ENCODE measurements at places on chromosomes 4 and X.
A peak's percentile ranks its signal among the peaks of the same experiment; 100 is the strongest.

- no peak for DNase-seq
Measured at GRCh38 chrX:15983034-15983433, 128.4 kb upstream of the AP1S2 start.

DNA sequence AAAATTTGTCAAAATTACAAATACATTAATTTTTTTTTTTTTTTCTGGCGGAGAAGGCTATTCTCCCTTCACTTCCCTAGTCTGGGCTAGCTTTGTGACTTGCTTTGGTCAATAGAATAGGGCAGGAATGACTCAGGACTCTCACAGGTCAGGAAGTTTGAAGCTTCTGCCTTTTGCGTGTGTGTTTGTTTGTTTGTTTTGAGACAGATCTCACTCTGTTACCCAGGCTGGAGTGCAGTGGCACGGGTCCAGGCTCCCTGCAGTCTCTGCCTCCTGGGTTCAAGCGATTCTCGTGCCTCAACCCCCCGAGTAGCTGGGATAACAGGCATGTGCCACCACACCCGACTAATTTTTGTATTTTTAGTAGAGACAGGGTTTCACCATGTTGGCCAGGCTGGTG lies 55.9 kb upstream of the USP9X start:
- DNase-seq, result no peak

GRCh38 chr4:1463927-1464540 lies 57.8 kb upstream of the NKX1-1 start:
- no peak for DNase-seq

DNA sequence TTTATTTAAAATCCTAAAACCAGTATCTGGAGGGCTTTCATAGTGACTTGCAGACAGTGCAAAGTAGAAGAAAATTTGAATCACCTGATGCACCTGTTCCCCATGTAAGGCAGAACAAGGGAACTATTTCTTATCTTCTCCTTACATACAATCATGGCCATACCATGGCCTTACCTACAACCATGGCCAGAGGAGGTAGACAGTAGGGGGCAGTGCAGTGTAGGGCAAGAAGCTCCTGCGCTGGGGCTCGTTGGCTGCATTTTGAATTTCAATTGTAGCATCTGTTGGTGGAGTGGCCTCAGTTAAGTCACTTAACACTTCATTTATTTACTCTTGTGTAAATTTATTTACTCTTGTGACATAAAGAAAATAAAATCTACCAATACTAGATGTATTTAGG lies 33.0 kb downstream of the GALNTL6 start:
- no peak for DNase-seq

- no peak for DNase-seq
Measured at GRCh38 chr4:73770917-73771316, 30.5 kb downstream of the CXCL8 start.

- DNase-seq, result no peak
Measured at GRCh38 chrX:71514367-71515037, 18.4 kb upstream of the OGT start.

- DNase-seq, result no peak
Measured at GRCh38 chr4:125719987-125720386, 405.2 kb downstream of the FAT4 start.

DNA sequence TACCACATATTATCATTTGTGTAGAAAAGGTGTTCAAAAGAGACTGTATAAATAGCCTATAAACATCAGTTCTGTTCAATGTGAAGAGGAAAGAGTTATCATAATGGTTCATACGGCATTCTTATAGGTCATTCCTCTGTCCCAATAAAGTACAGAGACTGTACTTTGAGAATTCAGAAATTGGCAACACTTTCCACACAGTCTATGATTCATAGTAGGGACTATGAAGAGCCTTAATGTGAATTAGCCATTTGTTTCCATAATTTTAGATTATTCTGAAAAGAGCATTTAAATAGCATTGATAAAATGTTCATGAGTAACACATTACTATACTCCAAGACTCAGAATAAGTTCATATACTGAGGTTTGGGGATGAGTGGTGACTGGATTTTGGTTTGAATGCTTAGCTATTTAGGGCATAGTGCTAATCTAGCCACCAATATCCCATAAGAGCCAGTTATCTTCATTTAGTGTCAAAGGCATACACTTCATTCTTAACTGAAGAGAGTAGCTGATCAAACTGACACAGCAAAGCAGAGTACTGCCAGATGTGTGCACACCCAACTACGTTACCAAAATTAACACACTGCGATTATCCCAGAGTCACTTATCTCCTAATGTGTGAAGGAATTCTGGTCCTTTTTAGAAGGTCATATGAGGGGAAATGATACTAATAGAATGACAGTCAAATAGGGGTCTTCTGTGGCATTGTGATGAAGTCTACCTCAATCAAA lies 10.2 kb downstream of the ANK2 start:
- DNase-seq, result no peak

DNA sequence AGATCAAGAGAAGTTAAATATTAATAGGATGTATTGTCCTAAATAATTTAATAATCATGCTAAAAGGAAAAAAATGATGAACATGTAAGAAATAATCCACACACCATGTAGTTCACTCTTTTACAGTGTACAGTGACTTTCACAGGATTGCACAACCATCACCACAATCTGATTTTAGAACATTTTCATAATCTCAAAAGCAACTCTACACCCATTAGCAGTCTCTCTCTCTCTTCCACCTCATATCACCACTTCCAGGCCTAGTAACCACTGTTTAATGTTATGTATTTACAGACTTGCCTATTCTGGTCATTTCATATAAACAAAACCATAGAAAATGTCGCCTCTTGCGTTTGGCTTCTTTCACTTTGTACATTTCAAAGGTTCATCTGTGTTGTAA lies 153.4 kb downstream of the FSTL5 start:
- DNase-seq, result no peak

DNA sequence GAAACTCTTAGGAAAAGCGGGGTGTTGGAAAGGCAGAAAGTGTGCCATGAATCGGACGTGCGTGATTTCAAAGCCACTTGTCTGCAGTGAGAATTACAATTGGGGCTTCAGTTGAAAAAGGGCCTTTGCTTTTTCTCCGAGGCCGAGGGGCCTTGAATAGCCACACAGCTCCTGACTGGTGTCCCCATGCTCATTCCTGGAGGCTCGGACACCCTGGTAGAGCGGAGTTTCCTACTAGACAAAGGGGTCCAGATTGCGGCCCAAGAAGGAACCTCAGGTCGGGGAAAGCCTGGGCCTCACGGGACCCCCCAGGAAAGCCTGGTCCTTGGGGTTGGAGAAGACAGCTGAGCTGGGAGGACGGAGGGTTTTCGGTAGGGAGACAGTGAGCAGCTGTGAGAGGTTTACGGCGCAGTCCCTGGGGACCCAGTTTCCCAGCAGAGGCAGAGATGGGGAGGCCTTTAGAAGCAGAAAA lies 3.0 kb upstream of the SHOX start:
- DNase-seq, result no peak

DNA sequence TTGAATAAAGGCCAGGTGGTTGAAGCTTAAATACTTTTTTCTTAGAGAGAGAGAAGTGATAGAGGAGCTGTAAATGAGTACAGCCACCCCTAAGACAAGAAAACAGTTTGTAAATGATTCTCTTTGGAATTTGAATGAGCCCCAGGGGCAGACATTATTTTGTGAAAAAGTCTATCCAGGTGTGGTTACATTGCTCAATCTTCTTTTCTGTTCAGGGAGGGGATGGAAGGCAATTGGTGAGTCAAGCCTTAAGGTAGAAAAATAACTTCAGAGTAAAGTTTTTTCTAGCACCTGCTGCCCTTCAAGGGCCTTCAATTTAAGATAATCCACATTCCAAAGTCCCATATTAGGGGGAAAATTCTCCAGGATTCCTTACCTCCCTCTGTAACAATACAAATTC lies 646.7 kb downstream of the PDHA2 start:
- no peak for DNase-seq

DNA sequence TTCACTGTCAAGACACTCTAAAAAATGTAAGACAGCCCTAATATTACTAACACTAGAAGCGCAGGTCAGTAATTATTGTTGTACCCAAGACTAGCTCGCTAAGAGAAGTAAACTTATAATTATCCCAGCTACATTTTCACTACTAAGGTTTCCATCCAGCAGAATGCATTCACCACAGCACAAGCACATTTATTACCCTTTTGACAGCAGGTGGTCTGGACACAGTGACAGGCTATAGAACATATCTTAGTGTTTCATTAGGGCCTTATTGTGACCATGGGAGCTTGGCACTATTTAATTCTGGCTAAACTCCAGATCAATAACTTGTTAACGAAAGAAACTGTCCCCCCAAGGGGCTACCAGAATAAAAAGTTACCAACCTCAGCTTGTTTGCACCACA lies 237.7 kb downstream of the ENOX2 start:
- no peak for DNase-seq

- DNase-seq, result no peak
Measured at GRCh38 chr4:4480685-4481398, 61.0 kb downstream of the STX18 start.

GRCh38 chr4:40648131-40648530 lies 18.5 kb upstream of the RBM47 start:
- no peak for DNase-seq

DNA sequence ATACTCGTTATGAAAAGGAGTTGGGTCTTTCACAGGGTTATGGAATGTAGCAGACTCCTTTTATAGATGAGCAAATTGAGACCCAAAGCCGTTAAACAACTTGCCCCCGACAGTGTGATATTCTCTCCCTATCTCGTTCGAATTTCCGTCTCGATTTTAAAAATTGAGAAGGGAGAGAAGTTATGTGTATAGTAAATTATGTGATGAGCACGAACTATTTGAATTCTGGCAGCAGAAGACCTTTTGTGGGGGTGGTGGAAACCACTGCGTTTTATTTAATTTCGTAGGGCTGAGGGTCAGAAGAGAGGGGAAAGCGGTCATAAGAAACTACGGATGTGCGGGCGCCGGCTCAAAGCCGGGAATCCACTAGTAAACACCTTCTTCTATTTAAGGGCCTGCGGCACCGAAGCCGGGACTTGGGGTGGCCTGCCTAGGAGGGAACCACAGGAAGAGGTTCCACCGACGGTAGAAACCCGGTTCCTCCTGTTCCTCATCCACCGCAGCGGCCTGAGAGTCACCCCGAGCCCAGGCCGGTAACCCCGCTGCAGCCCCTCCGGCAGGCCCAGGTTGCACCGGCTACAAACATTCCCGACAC lies 1.5 kb upstream of the DDX3X start:
- DNase-seq, result peak; percentile 6

GRCh38 chrX:113833096-113834055 lies 750.5 kb upstream of the HTR2C start:
- DNase-seq, result no peak

- no peak for DNase-seq
Measured at GRCh38 chrX:151714362-151714761, 1.5 kb upstream of the FATE1 start.

GRCh38 chr4:166134285-166134684 lies 261.2 kb downstream of the TLL1 start:
- no peak for DNase-seq

- DNase-seq, result no peak
Measured at GRCh38 chr4:82721819-82722423, 76.7 kb downstream of the SCD5 start.

DNA sequence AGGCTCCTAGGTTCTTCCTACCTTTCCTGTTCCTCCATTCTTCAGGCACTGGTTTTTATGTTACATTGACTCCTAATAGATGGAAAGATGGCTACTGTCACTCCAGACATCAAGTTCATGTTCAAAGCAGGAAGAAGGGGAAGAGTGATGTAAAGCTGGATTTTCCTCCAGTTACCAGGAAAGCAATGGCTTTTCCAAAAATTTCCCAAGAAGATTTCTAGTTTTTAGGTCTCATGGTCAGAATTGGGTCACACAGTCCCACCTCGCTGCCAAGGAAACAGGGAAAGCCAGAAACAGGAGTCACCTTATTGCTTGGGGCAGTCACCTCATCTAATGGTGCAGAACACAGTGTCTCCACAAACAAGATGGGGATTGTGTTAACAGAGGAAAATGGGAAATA lies 21.5 kb downstream of the RXFP1 start:
- DNase-seq, result no peak

GRCh38 chr4:168565130-168565529 lies 68.3 kb downstream of the PALLD start:
- DNase-seq, result no peak

DNA sequence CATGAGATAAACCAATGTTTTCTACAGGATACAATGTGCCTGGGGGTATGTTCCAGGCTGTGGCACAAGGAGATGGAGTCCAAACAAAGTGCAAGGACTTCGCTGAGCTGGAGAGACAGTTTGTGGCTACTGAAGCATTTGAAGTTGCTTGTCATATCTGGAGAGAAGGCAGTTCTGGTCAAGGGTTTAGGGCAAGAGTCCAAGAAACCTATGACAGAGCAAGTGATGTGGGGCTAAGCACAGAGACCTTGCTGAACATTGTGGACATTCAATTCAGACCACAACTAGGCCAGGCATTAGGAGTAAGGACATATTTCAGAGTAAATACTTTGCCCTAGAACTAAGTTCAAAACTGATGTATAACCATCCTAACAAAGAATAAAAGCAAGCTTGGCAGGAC lies 34.8 kb downstream of the MAGED4B start:
- DNase-seq, result no peak

GRCh38 chr4:31125496-31125895 lies 405.3 kb downstream of the PCDH7 start:
- DNase-seq, result no peak

- no peak for DNase-seq
Measured at GRCh38 chrX:132956421-132957210, 1.8 kb downstream of the HS6ST2 start.

DNA sequence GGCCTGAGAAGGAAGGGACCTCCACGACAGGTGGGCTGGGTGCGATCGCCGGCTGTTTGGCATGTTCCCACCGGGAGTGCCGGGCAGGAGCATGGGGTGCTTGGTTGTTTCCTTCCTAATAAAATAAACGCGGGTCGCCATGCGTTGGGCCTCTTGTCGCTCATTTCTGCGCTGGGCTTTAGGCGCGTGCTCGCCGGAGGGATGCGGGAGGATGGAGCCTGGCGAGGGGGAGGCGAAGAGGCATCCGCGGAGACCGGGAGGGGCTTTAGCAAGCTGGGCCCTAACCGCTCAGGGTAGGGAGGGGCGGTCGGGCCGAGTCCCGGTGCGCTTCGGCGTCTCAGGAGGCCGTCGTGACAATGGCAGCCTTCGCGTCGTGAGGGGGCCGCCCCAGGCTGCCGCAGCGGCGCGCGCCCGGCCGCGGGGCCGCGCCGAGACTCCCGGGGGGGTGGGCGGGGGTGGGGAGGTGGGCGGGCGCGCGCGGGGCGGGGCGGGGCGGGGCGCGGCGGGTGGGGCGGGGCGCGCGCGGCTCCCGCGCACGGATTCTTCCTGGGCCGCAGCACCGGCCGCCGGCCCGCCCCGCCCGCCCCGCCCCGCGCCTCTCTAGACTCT lies 476 bp upstream of the GDI1 start:
- DNase-seq, result peak; percentile 56

GRCh38 chr4:139834226-139834662 lies 168.6 kb downstream of the MGST2 start:
- DNase-seq, result no peak

DNA sequence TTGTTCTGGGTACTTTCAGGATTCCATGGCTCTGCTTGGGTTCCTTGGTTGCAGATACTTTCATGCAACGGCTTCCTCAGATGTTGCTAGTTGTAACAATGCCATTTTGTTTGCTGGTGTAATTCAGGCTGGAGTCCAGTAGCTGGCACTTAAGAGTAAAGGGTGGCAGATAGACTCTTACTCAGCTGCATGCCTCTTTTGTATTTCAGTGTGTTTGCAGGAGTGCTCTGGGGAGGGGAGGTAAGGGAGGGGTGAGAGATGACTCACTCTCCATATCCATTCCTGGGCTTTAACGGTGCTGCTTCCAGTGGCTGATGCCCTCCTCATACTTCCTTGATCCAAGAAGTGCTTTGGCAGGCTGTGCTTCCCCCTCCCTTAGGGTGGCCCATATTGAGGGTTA lies 155.2 kb downstream of the ZNF330 start:
- DNase-seq, result no peak

All from effector memory CD4-positive, alpha-beta T cell (primary cell).